ENCODE measurements at places on chromosomes 5 and 9.

- DNase-seq: no peak
These were observed 57.4 kb upstream of the DMRTA1 start for GRCh38 chr9:22389271-22389670.

DNA sequence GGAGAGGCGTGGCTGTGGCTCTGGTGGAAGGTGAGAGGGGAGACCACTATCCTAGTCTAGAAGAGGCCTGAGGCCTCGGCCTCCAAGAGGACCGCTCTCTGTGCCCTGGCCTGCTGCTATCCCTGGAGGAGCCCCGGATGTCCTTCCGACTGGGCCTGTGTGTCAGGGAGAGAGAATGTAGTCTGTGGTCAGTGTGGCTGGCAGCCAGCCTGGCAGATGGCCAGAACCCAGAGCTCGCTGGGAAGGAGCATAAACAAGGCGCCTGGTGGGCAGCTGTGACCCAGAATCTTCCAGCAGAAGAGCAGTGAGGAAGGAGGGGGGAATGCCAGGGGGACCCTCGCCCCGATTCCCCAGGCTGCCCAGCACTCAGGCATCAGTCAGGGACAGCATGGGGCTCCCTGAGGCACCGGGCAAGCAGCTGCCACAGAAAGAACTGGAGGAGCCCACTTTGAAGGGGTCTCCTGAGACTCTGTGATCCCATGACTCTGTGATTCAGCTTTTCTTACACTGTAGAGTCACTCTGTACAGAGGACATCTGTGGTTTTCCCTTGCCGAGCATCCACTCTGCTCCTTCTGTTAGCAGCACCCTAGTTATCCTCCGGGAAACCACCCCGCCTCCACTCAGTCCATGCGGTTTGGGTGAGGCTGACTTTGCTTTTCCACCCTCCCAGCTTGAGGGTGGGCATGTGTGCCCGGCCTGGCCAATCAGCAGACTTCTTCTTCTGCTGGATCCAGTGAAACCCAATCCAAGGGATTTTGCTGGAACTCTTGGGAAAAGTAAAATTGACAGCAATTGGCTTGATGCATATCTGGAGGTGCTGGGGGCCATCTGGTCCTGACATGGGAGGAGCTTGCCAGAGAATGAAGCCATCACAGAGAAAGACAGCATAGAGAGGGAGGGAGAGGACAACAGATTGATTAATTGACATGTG lies 46.2 kb upstream of the PWWP2A start:
- no peak for DNase-seq

GRCh38 chr5:107331882-107332281 lies 338.9 kb downstream of the EFNA5 start:
- DNase-seq: no peak

GRCh38 chr5:16540421-16540820 lies 74.8 kb upstream of the ZNF622 start:
- no peak for DNase-seq

DNA sequence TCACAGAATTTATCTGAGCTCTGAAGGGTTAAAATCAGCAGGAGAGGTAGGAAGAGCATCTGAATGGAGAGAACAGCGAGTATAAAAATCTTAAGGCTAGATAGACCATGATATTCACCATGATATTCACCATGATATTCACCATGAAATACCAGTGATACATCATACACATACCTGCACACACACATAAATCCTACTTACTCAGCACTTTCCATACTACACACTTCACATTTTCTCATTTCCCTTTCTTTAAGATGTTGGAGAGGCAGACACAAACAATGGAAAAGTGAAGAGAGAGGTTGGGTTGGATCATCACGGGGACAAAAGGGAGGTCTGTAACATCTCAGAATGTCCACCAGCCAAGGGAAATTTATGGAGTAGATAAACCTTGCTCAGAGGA lies 66.4 kb upstream of the ATP10B start:
- DNase-seq: no peak

GRCh38 chr5:44828719-44829118 lies 20.0 kb downstream of the MRPS30 start:
- DNase-seq: no peak

DNA sequence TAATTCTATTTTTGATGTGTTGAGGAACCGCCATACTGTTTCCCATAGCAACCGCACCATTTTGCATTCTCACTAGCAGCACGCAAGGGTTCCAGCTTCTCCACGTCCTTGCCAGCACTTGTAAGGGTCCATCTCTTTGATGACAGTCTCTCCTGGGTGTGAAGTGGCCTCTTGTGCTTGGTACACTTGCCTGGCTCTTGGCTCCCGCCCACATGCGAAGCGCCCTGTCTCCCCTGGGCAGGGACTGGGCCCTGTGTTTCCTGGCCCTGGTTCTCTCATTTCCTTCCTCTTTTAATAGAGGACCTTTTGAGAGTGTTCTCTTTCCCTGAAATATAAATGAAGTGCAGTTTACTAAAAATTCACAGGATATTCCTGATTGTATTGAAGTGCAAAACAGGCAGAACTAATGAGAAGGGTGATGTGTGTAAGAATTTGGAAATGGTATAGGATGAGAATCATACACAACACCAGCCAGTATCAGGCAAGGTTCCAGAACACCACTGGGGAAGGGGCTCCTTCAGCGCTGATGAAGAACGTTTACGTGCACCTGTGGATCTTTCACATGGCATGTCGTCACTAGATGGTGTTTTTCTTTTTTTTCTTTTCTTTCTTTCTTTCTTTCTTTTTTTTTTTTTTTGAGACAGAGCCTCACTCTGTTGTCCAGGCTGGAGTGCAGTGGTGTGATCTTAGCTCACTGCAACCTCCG lies 73.0 kb downstream of the EHMT1 start:
- no peak for DNase-seq

GRCh38 chr5:128290152-128290858 lies 206.7 kb downstream of the SLC12A2 start:
- DNase-seq: no peak

DNA sequence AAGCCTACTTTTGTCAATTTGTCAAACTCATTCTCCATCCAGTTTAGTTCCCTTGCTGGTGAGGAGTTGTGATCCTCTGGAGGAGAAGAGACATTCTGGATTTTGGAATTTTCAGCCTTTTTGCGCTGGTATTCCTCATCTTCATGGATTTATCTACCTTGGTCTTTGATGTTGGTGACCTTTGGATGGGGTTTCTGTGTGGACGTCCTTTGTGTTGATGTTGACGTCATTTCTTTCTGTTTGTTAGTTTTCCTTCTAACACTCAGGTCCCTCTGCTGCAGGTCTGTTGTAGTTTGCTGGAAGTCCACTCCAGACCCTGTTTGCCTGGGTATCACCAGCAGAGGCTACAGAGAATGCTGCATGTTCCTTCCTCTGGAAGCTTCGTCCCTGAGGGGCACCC lies 71.2 kb downstream of the P4HA2 start:
- DNase-seq: no peak

DNA sequence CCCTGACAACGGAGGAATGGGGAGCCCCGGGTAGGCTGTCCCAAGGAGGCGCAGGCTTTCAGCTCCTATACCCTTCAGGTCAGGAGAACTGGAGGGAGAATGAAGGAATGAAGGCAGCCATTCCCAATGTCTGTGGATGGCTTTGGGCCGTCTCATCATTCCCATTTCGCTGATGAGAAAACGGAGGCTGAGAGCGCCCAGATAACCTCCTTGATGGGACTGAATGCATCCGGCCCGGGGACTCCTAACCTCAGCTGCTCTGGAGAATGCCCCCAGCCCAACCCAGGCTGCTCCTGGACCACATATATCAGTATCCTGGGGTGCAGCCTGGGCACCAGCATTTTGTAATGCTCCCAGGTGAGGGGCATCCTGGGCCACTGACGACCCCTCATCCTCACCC lies 52.6 kb upstream of the RNU6ATAC start:
- no peak for DNase-seq

All from CD4-positive, CD25-positive, alpha-beta regulatory T cell (primary cell).